ENCODE measurements at places on chromosomes 2 and 18. TPM values are rescaled to one million over a fixed set of nuclear protein-coding genes. Genes with fewer than 3 reads are reported as not detected.
A peak's percentile ranks its signal among the peaks of the same experiment; 100 is the strongest.

DNA sequence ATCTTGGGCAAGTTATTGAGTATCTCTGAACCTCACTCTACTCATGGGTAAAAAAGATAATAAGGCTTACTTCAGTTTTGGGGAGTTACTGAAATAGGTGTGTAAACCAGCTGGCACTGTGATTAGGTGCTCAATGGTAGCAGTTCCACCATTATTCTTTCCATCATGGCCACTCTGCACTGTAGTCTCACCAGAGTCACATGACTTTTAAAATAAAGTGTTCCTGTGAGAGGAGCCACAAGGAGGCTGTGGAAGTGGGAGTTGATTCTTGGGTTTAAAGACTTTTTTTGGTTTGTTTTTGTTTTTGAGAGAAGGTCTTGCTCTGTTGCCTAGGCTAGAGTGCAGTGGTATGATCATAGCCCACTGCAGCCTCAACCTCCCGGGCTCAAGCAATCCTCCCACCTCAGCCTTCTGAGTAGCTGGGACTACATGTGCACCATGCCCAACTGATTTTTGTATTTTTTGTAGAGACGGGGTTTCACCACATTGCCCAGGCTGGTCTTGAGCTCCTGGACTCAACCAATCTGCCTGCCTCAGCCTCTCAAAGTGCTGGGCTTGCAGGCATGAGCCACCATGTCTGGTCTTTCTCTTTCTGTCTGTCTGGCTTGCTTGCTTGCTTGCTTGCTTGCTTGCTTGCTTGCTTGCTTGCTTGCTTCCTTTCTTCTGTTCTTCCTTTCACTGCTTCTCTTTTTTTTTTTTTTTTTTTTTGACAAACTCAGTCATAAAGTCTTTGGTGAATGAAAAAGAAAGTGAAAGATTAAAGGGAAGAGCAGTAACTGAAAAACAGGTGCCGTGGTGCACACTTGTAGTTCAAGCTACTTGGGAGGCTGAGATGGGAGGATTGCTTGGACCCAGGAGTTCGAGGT lies 21.2 kb upstream of the ACVR1 start:
- DNase-seq, result no peak
- H3K4me3 ChIP-seq, result no peak overlapping the region
- H3K27me3 ChIP-seq, result no peaks in the 10 kb centered on the region
- H3K4me1 ChIP-seq, result no peaks in the 10 kb centered on the region
- H3K36me3 ChIP-seq, result no peaks in the 10 kb centered on the region

GRCh38 chr2:185433824-185434223 lies 304.8 kb upstream of the FSIP2 start:
- no peaks in the 10 kb centered on the region for H3K4me1 ChIP-seq
- H3K4me3 ChIP-seq, result no peak overlapping the region
- no peak overlapping the region for H3K27ac ChIP-seq
- no peak for DNase-seq
- no peaks in the 10 kb centered on the region for H3K27me3 ChIP-seq
- no peaks in the 10 kb centered on the region for H3K36me3 ChIP-seq

DNA sequence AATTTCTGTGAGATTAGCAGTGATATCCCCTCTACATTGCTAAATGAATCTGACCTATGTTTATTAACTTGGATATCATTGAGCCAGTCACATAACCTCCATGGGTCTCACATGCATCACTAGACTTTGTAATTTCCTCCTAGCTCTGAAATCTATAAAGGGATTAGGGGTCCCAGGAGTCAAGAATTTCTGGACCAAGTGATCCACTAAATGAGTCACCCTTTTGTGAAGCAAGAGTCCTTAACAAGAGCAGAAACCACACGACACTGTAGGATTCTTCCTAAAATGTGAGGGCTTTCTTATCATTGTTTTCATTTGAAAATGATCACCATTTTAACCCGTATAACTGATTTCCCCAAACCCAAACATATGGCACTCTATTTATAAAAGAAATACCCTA lies 90.3 kb downstream of the DHRS9 start:
- no peaks in the 10 kb centered on the region for H3K27me3 ChIP-seq
- H3K4me3 ChIP-seq, result no peak overlapping the region
- no peak overlapping the region for H3K27ac ChIP-seq

The SIX3 gene
- polyA plus RNA-seq, result 1.7 TPM

- H3K27ac ChIP-seq, result no peak overlapping the region
- H3K4me3 ChIP-seq, result no peak overlapping the region
- DNase-seq, result no peak
- no peaks in the 10 kb centered on the region for H3K4me1 ChIP-seq
Measured at GRCh38 chr2:223122781-223123180, 70.8 kb downstream of the KCNE4 start.

DNA sequence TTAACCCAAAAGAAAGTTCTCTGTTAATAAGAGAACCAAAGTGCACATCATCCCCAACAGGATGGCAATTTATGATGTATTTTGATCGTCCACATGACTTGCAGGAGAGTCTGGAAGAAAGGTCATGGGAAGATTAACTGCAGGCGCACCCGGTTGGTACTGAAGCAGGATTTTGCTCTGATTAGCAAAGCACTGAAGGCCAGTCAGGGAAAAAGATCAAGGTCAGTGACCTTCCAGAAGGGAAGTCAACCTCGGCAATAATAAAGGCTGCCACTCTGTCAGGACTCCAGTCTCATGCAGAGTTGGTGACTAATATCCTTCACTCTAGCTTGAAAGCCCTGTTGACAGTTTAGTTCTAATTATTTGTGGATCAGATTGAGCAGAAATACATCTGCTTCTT lies 432.7 kb upstream of the RAB12 start:
- DNase-seq, result peak; percentile 24
- H3K36me3 ChIP-seq, result no peaks in the 10 kb centered on the region
- H3K4me3 ChIP-seq, result no peak overlapping the region
- H3K27ac ChIP-seq, result no peak overlapping the region
- H3K4me1 ChIP-seq, result peaks cover 21% of the 10 kb centered on the region

GRCh38 chr18:31792580-31792911 lies 31.9 kb upstream of the SLC25A52 start:
- DNase-seq, result no peak
- no peaks in the 10 kb centered on the region for H3K36me3 ChIP-seq
- no peak overlapping the region for H3K4me3 ChIP-seq
- no peak overlapping the region for H3K27ac ChIP-seq

The ITGB6 gene
- polyA plus RNA-seq, result 1.3 TPM

The MYOM1 gene
- 14.3 TPM for polyA plus RNA-seq

GRCh38 chr2:95007031-95007609 lies 18.4 kb upstream of the MAL start:
- H3K36me3 ChIP-seq, result no peaks in the 10 kb centered on the region
- H3K27ac ChIP-seq, result no peak overlapping the region
- DNase-seq, result no peak

DNA sequence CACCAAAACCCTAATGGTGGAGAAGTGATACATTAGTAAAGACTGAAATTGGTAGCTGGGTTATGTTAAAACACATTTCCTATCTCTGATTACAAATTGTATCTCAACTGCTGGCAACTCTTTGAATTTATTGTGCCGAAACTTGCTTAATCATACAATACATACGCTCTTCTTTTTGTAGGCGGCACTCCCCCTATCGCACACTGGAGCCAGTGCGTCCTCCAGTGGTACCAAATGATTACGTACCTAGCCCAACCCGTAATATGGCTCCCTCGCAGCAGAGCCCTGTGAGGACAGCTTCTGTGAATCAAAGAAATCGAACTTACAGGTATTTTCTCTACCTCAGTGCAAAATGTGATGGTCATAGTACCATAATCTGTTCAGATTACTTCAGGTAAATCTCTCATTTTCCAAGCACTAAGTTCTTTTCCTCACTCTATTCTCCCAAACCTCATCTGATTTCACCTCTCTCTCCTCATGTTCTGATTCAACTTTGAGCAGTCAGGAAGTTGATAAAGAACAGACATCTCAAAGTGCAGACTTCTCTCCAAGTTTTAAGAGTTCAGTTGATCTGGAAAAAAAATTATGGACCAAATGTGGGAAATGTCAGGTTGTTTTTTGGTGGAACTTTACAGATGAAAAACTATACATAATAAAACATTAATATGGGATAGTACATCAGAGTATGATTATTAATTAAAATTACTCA lies 66.5 kb downstream of the ABI2 start:
- H3K36me3 ChIP-seq, result no peaks in the 10 kb centered on the region
- H3K27me3 ChIP-seq, result no peaks in the 10 kb centered on the region
- no peak overlapping the region for H3K27ac ChIP-seq
- H3K4me1 ChIP-seq, result no peaks in the 10 kb centered on the region

- H3K36me3 ChIP-seq, result no peaks in the 10 kb centered on the region
- no peaks in the 10 kb centered on the region for H3K4me1 ChIP-seq
- DNase-seq, result no peak
- H3K4me3 ChIP-seq, result no peak overlapping the region
Measured at GRCh38 chr2:222950638-222951285, 89.9 kb downstream of the ACSL3 start.

GRCh38 chr2:168185583-168186274 lies 61.7 kb downstream of the STK39 start:
- no peaks in the 10 kb centered on the region for H3K27me3 ChIP-seq
- no peak for DNase-seq
- no peak overlapping the region for H3K4me3 ChIP-seq

DNA sequence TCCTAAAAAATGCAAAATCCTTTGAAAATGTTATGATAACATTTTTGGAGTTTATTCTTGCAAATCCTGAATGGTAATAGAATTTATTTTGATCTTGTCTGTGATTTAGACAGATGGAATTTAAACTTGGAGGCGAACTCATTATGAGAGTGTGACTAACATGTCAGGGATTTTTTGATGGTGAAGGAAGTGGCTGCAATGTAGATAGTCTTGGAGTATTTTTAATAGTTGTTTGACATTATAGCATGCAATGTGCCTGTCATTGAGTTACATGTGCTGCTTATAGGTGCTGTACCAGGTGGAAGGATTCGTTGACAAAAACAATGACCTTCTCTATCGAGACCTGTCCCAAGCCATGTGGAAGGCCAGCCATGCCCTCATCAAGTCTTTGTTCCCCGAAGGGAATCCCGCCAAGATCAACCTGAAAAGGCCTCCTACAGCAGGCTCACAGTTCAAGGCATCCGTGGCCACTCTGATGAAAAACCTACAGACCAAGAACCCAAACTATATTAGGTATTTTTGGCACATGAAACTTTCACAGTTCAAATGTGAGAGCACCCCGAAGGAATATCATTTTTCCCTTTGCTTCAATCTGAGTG lies 141.8 kb downstream of the MYO1B start:
- DNase-seq, result no peak
- H3K27ac ChIP-seq, result no peak overlapping the region
- peaks cover 16% of the 10 kb centered on the region for H3K36me3 ChIP-seq
- H3K4me3 ChIP-seq, result no peak overlapping the region
- peaks cover 18% of the 10 kb centered on the region for H3K4me1 ChIP-seq

The GALM gene
- 7.6 TPM for polyA plus RNA-seq

The SPATA3 gene
- not detected for polyA plus RNA-seq

DNA sequence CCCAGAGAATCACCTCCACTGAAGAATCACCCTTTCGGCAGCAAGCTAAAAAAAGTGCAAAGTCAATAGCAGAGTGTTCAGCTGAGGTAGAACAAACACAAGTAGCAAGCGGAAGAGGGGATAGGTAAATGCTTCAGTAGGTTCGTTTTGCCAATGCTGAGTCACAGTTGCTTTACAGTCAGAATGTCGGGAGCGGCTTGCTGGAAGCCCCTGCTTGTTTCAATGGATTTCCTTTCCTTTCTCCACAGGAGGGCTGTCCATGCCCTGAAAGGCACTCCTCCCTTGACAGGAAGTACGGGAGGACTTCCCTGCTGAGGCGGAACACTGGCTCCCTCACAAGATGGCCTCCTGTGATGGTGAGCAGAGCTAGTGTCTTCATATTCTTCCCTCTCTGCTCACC lies 146.2 kb upstream of the LYPD1 start:
- H3K36me3 ChIP-seq, result no peaks in the 10 kb centered on the region
- no peak overlapping the region for H3K4me3 ChIP-seq
- no peaks in the 10 kb centered on the region for H3K27me3 ChIP-seq
- no peaks in the 10 kb centered on the region for H3K4me1 ChIP-seq

GRCh38 chr2:46461011-46461674 lies 18.2 kb upstream of the TMEM247 start:
- no peaks in the 10 kb centered on the region for H3K4me1 ChIP-seq
- H3K4me3 ChIP-seq, result no peak overlapping the region
- H3K27ac ChIP-seq, result peak overlapping the region; percentile 55
- DNase-seq, result peak; percentile 86

DNA sequence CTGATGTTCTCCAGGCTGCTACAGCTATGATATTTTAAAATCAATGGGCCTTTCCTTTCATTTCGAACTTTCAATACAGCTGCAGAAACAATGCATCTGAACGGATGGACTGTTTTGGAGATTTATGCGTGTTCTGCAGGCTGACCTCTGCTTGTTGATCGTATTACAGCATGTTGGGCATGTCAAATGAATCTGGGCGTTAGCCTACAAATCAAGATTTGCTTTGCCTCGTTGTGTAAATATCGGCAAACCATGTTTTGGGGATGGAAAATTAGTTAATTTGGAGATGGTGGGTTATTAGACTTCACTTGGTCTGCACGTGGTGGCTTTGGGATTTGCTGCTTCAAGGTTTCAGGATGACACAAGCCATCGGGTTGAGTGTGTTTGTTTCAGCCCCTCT lies 129.3 kb downstream of the AGAP1 start:
- no peaks in the 10 kb centered on the region for H3K36me3 ChIP-seq
- no peaks in the 10 kb centered on the region for H3K27me3 ChIP-seq
- H3K4me1 ChIP-seq, result no peaks in the 10 kb centered on the region
- no peak for DNase-seq
- no peak overlapping the region for H3K4me3 ChIP-seq
- H3K27ac ChIP-seq, result no peak overlapping the region

GRCh38 chr18:40980171-40980570 lies 974.9 kb upstream of the PIK3C3 start:
- DNase-seq, result no peak
- H3K27me3 ChIP-seq, result no peaks in the 10 kb centered on the region
- no peak overlapping the region for H3K27ac ChIP-seq
- H3K36me3 ChIP-seq, result no peaks in the 10 kb centered on the region

DNA sequence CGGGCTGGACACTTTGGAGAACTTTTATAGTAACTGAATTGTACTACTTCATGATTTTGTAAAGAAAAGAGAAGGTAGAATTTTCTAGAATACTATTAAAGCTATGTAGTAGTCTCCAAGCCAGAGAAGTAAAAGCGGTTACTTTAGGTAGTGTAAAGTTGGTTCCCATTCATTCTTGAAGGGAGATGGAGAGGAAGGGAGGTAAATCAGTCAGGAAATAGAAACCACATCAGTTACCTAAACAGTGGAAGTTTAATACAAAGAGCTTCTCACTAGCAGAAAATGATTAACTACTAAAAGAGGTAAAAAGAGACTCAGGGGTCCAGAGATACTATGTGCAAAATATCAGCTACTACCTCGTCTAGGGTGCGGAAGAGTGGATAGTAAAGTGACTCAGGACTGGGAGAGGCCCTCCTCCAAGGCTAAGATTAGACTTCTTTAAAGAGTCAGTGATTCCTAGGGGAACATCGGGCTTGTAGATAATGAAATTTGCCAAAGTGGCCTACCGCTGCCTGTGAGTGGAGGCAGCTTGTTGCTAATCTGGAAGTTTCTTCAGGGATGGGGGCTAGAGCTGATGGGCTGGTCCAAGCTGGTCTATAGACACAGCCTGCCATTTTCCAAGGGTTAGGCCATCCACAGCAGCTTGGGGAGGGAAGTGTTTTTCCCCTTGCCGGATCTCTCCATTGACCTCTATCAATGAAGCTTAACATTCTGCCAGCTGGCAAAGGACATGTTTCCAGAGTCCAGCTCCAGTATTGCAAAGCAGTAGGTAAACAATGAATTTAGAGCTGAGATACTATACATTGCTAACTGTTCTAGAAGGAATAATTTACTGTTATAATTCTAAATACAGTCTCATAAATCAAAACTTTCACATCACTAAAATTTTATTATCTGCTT lies 246.4 kb upstream of the BOD1L2 start:
- no peaks in the 10 kb centered on the region for H3K4me1 ChIP-seq
- H3K36me3 ChIP-seq, result no peaks in the 10 kb centered on the region
- no peak overlapping the region for H3K27ac ChIP-seq
- no peaks in the 10 kb centered on the region for H3K27me3 ChIP-seq

The ST3GAL5 gene
- polyA plus RNA-seq, result 14.5 TPM

The SLC9A2 gene
- not detected for polyA plus RNA-seq
